Breast epithelium (tissue), 4 donors: ENCODE measurements at places on chromosomes 3 and 15. TPM values are rescaled to one million over a fixed set of nuclear protein-coding genes. Genes with fewer than 3 reads are reported as not detected.

The ABTB1 gene
- total RNA-seq: 32.0 TPM

The NR2E3 gene
- total RNA-seq: 2.9 TPM

GRCh38 chr3:187456250-187456649 is 88.1 kb downstream of the RTP4 start:
- DNase-seq: no peak

The DPPA2 gene
- total RNA-seq: not detected

DNA sequence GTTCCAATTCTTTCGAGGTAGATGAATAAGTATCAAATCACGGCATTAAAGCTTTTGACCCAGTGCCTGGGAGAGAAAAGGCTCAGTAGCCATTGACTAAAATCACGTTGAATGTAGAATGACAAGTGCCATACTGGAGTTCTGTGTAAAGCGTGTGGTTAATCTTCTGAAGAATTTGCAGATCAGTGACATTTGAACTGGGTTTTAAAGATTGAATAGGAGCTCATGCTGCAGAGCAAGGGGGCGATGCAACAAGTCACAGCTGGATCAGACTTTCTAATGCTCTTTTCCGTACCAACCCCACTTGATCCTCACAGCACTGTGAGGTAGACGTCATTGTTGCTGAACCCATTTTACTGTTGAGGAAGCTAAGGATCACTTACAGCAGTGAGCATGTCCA is 49.5 kb upstream of the TPM1 start:
- no peak for DNase-seq
